ENCODE measurements at places on chromosomes 5 and 9.

- DNase-seq = no peak
Measured at GRCh38 chr9:83006378-83006777, 56.6 kb downstream of the RASEF start.

- DNase-seq = no peak
Measured at GRCh38 chr5:9604416-9604815, 25.7 kb downstream of the TAS2R1 start.

DNA sequence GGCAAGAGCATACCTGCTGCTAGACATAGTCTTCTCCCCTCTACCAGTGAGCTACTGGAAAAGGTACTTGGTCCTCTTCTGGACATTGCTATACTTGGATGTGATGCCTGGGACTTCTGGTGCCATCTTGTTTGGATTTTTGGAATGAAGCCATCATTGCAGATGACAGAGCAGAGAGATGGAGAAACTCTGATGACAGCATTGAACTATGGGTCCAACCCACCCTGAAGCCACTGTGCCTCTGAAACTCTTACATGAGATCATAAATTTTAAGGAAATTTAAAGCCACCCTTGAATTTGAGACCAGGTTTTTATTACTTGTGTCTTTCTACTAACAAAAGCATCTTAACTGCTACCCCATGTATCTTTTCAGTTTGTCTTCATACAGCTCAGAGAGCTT is 151.1 kb upstream of the SMIM23 start:
- no peak for DNase-seq

- no peak for DNase-seq
Measured at GRCh38 chr5:78109891-78110324, 184.6 kb downstream of the AP3B1 start.

GRCh38 chr5:145473042-145473642 is 362.0 kb downstream of the PRELID2 start:
- no peak for DNase-seq

DNA sequence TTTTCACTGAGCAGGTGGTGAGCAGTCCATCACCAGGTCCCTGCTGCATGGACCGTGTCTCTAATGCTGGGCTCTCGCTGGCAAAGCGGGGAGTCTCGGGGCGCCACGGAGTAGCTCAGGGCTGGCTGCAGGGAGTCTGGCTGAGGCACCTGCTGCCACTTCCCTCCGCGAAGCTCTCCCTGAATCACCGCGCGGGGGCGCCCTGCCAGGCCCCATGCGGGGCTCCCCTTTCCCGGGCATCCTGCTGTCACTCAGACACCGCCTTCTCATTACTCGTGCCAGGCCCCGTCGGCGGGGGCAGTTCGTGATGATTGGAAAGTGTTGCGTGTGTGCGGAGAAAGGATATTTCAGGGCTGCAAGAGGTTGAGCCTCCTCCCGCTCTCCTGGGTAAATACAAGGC is 335.8 kb downstream of the IRX2 start:
- peak; percentile 7 for DNase-seq

GRCh38 chr5:52707616-52708015 is 80.1 kb upstream of the ITGA1 start:
- DNase-seq = no peak

DNA sequence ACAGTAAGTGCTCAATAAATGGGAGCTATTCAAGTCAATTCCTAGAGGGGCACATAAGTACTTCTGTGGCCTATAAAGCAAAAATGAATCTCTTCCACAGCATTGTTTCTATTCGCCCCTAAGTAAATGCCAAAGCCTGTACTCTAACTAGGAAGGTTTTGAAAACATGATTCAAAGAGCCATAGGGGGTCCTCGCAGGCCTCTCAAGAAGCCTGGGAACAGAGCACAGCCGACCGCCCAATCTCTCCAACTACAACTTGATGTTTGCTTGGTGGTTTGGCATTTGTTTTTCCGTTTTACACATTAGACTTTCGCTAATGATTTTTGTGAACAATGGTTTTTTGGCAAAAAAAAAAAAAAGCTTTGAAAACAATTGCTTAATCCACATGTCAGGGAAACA is 19.4 kb downstream of the EFNA5 start:
- DNase-seq = no peak

DNA sequence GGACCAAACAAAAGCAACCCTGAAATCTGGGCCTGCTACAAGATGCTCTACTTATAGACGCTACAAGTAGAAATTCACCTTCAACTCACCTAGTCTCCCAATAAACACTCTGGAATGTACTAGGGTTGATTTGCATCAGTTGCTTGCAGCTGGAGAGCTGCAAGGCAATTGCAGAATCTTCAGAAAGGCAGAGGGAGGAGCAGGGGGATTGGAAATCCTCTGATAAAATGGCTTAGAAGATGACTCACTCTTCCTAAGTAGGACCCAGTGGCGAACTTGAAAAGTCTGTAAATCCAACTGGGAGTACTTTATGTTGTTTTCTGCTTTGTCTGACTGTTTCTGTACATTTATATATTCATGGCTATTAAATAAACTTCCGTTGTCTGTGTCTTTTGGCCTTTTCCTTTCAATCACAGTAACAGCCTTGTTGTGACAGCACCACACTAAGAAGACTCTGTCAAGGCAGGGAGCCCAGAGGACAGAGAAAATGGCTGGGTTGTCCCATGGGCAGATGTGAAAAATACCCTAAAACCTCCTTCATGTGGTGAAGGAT is 14.7 kb upstream of the MLLT3 start:
- DNase-seq = no peak

DNA sequence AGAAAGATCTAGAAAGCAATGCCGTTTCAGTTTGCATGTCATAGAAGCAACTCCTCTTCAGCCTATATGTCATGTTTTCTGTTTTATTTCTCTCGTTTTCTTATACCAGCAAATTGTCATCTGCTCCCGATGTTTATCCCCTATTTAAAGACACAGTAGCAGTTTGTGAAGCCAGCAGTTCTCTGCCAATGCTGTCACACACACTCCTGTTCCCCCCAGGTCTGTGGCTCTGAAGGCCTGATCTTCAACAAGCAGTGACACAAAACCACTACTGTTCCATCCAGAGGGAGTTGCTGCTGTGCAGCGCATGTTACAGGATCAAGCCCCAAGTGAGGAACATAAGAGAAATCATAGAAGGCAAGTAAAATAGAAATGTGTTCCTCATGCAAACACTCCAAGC is 364.1 kb upstream of the SLC30A5 start:
- DNase-seq = no peak

DNA sequence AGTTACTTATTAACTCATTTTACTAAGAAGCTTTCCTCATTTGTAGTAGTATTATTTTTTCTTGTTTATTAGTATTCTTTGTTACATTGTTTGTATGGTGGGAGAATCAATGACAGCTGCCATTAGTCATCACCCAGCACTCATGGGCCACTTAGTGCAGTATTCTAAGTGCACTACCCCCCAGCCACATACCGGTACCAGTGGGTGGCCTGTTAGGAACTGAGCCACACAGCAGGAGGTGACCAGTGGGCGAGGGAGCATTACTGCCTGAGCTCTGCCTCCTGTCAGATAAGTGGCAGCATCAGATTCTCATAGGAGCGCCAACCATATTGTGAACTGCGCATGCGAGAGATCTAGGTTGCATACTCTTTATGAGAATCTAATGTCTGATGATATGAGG is 24.2 kb upstream of the CAMLG start:
- DNase-seq = no peak

DNA sequence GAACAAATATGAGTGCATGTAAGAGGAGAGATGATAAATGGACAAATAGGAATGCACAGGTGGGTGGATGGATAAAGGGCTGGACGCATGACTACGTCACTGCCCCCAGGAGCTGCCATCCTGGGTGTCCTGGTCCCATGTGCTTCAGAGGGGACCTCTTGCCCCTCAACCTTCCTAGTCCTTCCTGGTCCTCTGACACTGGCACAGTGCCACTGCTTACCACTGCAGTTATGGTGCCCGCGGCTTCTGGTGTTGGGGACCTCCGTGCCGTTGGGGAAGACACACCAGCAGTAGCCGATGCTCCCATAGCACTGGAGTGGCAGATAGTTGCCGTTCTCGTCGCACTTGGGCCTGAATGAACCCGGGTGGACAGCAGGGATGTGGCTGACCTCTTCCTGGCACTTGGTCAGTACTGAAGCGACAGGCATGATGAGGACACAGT is 9.8 kb downstream of the CD74 start:
- DNase-seq = no peak

- DNase-seq = no peak
Measured at GRCh38 chr5:94445726-94446125, 172.7 kb downstream of the KIAA0825 start.

- DNase-seq = no peak
Measured at GRCh38 chr5:109942646-109943045, 252.9 kb downstream of the MAN2A1 start.

DNA sequence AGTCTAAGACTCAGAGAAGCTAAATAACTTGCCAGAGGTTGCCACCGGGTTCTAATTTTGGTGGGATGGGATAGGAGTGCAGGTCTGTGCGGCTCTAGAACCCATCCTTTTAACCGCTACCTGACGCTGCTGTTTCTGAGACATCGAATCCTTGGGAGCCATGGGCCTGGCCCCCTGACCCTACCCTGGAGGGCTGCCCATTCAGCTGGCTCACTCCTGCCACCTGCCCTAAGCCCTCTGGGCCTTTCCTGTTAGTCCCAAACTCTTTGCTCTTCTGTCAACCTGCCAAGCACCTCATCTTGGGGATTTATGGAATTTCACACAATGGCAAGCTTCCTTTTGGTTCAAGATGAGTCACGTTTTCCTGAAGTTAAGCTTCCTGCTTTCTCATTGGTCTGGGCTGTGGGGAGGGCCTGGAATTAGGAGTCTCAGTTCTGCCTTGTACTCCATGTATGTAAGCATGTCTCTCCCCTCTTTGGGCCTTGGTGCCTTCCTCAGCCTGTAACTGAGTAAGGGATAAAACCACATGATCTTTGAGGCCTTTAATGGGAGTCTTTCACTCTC is 26.6 kb downstream of the ENHO start:
- no peak for DNase-seq

GRCh38 chr9:89677702-89678395 is 73.0 kb downstream of the GADD45G start:
- DNase-seq = peak; percentile 63

DNA sequence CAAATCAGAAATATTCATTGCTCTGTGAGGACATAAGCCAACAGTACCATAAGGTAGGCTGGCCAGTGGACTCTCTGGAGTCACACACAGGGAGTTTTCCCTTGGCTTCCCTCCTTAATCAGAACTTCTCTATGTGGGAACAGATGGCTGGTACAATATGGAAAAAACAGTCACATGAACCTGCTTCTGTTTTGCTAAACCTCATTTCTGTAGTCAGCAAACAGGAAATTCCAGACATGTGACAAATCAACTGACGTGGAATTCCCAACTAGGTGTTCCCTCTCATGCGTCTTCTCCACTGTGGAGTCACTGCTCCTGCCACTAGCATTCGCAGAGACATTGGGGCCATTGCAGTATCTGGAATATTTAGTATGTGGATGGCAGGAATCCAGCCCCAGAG is 617.6 kb downstream of the KIF4B start:
- no peak for DNase-seq

GRCh38 chr5:74016373-74016772 is 390.4 kb downstream of the ARHGEF28 start:
- no peak for DNase-seq

GRCh38 chr5:158390577-158390976 is 531.6 kb upstream of the CLINT1 start:
- no peak for DNase-seq

DNA sequence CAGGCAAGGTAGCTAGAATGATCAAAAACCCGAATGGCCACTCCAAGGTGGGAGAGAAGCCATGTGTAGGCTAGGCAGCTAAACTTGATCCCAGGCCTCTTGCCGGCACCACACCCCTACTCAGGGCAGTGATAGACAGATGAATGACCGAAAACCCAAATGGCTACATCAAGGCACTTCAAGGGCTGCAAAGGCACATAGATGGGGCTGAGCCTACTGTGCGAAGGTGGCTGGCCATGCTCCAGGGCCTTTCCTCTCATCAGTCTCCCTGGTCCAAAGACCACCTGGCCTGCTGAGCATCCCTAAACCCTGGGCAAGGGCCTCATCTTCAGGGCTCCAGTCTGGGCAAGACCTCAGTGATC is 3.7 kb upstream of the TIFAB start:
- DNase-seq = no peak

DNA sequence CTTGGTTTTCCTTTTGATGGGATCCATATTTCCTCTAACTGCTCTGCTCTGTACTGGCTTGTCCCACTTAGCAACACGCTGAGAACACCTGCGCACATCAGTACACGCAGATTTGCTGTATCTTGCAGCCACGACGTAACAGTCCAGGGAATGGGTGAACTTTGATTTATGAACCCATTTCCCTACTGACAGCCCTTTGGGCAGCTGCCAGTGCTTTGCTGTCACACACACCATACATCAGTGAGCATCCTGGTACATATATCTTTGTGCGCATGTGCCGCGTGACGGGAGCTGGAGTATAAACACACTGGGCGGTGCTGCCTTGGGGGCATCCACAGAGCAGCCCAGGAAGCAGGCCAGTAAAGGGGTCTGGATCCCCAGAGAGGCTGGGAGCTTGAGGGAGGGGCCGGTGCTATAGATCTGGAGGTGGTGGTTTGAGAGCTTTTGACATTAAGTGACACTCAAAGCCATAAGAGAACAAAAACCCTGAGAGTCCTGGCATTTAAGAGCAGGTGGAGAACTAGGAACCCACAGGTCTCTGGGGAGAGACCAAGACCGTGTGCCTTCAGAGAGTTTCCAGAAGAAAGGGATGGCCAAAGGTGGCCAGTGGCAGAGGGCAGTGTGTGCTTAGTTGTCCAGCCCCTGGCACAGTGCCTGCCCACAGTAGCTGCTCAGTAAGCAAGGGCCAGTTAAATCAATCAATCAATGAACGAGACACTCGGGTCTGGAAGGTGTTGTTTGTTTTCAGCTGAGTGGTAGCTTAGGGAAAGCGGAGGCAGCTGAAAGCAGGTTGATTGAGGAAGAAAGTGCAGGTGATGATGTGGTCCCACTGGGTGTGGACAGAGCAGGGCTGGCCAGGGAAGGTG is 53.7 kb downstream of the LMX1B start:
- DNase-seq = peak; percentile 79

All from NCI-H774 (cell line).